NCI-H2081 (cell line): ENCODE measurements at places on chromosomes 12 and 14.
A peak's percentile ranks its signal among the peaks of the same experiment; 100 is the strongest.

DNA sequence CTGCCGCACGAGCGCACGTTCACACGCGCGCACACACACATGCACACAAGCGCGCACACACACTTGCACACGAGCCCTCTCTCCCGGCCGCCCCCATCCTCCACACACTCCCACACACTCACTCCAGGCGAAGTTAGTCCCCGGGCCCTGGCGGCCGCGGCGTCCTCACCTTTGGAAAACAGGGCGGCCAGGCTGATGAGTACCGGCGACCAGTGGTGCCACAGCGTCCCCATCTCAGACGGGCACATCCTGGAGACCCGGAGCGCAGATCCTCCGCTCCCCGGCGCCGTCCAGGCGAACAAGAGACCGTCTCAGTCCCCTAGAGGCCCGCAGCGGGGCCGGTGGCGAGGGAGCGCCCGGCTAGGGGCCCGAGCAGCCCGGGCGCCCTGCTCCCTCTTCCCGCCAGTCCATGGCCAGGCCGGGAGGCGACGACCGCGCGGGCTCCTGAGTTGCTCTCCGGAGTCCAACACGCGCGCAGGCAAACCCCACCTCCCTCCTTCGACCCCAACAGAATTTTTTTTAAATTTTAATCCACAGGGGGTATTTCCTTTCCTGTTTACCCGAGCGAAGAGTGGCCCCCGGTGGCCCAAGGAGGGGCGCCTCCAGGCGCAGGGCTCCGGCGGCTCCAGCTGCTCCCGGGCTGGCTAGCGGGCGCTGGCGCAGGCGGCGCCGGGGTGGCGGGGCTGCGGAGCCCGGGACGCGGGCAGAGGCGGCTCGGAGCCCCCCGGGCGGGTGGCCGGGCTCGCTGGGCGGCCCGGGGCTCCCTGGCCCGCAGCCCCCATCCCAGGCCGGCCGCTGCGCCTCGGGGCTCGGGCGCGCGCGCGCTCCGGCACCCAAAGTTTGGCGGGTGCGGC lies 506 bp downstream of the TMEM132D start:
- DNase-seq: no peak

DNA sequence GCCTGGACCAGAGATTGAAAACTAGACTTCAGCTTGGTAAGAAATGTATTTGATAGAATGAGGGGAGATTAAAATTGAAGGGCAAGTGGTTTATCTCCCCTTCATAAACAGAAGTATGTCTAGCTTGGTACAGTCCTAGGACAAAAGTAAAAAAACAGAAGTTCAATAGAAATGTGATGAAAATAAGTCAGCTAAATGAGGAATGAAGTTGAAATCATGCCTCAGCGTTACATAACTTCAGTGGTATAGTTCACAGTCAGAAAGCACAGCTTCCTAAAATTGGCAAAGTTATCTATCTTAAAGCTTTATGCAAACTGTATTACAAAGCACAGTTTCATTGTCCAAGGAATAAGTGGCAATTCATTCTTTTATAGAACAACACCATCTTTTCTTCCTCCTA lies 90.2 kb upstream of the SYT10 start:
- no peak for DNase-seq

- no peak for DNase-seq
Measured at GRCh38 chr12:40689576-40689975, 2.7 kb upstream of the CNTN1 start.

DNA sequence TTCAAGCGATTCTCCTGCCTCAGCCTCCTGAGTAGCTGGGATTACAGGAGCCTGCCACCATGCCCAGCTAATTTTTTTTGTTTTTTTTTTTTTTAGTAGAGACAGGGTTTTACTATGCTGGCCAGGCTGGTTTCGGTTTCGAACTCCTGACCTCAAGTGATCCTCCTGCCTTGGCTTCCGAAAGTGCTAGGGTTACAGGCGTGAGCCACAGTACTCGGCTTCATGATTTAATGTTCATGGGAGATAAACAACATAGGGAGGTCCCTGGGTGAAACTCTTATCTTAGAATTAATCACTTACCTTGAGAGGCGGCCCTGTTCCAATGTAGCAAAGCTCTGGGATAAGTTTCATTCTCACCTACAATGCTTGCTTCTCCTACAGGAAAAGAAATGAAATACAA lies 48.3 kb downstream of the SEL1L start:
- no peak for DNase-seq

DNA sequence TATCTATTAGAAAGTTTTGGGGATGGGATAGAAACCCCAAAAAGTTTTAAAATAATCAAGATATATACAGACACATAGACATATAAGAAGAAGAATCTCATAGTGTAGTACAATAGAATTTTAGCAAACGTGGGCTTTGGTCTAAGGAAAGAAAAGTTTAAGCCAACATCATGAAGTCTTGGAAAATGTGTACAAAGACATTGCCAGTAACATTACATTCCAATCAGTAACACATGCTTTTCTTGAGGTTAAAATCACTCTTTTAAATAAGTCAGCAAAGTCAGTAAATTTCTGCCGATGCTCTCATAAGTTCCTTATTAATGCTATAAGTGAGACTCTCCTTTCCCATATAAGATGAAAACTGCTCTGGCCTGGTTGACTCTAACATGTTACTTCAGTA lies 201.1 kb upstream of the LRIG3 start:
- no peak for DNase-seq

DNA sequence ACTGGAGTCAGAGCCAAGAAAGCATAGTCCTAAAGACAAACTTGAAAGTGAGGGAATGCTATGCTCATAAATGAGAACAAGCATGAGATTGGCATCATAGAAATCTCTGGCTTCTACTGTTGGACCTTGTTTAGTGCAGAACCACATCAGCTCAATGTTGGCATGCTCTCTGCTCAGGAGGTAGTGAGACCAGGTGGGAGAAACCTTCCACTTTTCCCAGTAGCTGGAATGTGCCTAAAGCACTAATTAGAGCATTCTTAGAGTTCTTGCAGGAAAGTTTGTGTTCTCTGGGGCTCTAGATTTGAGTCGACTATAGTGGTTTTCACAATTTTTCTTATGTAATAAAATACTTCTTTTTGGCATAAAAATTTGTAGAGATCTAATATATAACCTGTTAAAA lies 159.7 kb upstream of the PRICKLE1 start:
- no peak for DNase-seq

GRCh38 chr14:66378712-66379505 lies 107.3 kb upstream of the CCDC196 start:
- DNase-seq: no peak

- DNase-seq: no peak
Measured at GRCh38 chr12:1529862-1530591, 64.4 kb downstream of the FBXL14 start.

GRCh38 chr12:121283841-121284240 lies 12.7 kb downstream of the CAMKK2 start:
- no peak for DNase-seq

GRCh38 chr12:93425736-93426411 lies 15.9 kb downstream of the UBE2N start:
- DNase-seq: no peak

- peak; percentile 98 for DNase-seq
Measured at GRCh38 chr14:89349171-89350008, 67.6 kb downstream of the FOXN3 start.

- no peak for DNase-seq
Measured at GRCh38 chr12:45655186-45655585, 74.3 kb upstream of the ARID2 start.

DNA sequence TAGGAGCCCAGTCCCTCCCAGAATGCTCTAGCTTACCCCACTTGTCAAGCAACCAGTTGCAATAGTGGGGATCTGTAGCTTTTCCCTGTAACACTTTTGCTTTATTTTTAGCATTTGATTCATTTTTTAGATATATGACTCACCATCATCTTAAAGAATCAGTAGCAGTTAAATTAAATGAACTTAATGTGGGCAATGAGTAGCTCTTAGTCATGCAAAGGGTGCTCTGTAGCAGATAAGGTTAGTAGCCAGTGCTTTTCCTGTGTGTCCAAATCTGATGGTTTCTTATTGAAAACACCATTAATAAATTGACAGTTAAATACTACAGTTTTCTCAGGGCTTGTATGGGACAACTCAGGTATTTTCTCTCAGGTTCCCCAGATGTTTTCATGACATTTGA lies 311.8 kb downstream of the RERGL start:
- DNase-seq: no peak

- no peak for DNase-seq
Measured at GRCh38 chr12:26369588-26369987, 174.2 kb downstream of the SSPN start.
